ENCODE measurements at places on chromosomes 11 and 22. TPM values are rescaled to one million over a fixed set of nuclear protein-coding genes. Genes with fewer than 3 reads are reported as not detected.

- DNase-seq = no peak
Observed at GRCh38 chr11:37108436-37109285, 510.6 kb upstream of the RAG2 start.

DNA sequence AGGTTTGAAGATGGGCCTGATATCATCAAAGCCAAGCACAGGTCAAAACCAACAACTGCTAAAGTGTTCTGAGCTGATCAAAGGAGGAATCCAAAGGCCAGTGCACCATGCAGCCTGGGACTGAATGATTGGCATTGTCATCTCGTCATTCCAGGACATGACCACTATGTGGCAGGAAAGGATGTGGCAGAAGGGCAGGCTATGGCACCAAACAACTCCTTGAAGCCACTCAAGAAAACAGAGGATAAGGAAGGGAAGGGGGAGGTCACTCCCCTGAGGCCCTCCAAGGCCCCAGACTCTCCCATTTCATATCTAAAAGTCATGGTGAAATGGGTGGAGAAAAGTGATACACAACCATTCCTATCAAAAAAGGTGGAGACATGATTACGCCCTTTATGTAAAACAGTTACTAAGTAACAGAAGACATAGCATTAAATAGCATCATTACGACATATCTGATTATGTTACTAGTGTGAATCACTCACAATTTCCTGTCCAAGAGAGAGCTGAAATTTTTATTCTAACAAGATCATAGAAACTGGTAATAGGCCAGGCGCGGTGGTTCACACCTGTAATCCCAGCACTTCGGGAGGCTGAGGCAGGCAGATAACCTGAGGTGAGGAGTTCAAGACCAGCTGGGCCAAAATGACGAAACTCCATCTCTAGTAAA, 49.3 kb downstream of the AHNAK start:
- peak; percentile 77 for DNase-seq

DNA sequence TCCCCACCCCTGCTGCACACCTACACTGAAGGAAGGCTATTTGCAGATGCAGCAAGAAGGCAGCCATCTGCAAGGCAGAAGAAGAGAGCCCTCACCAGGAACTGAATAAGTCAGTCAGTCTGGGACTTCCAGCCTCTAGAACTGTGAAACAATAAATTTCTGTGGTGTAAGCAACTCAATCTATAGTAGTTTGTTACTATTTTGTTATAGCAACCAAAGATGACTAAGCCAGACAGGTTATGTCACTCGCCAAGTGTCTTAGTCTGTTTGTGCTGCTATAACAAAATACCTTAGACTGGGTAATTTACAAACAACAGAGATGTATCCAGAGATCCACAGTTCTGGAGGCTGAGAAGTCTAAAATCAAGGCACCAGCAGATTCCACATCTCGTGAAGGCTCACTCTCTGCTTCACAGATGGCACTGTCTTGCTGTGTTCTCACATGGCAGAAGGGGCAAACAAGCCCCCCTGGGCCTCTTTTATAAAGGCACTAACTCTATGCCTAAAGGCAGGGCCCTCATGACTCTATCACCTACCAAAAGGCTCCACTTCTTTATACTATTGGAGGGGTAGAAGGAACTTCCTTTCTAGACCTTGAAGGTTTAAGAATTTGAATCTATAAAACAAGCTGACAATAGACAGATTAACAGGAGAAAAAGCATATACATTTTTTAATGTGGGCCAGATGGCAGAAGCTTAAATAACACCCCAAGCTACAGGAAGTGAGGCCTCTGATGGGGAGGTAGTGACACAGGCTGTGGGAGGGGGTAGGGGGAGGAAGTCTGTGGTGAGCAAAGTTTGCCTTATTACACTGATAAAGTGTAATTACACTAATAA, 12.3 kb downstream of the APOL6 start:
- DNase-seq = no peak

DNA sequence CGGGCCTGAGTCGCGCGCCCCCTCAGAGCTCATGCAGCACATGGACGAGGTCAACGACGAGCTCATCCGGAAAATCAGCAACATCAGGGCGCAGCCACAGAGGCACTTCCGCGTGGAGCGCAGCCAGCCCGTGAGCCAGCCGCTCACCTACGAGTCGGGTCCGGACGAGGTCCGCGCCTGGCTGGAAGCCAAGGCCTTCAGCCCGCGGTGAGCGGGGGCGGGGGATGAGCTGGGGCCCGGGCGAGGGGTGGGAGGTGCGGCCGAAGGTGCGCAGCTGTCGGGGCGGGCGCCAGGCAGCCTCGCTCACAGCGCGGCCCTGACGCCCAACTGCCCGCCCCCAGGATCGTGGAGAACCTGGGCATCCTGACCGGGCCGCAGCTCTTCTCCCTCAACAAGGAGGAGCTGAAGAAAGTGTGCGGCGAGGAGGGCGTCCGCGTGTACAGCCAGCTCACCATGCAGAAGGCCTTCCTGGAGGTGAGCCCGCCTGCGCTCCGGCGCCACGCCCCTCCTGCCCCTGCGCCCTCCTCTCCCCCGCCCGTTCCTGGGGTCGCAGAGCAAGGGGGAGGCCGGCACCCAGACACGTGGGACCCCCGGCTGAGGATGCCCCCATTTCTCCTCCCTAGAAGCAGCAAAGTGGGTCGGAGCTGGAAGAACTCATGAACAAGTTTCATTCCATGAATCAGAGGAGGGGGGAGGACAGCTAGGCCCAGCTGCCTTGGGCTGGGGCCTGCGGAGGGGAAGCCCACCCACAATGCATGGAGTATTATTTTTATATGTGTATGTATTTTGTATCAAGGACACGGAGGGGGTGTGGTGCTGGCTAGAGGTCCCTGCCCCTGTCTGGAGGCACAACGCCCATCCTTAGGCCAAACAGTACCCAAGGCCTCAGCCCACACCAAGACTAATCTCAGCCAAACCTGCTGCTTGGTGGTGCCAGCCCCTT, 20.5 kb downstream of the EPS8L2 start:
- no peak for DNase-seq

GRCh38 chr11:13525257-13525656, 29.5 kb upstream of the PTH start:
- DNase-seq = no peak

- no peak for DNase-seq
Observed at GRCh38 chr11:117986981-117987574, 884 bp downstream of the IL10RA start.

GRCh38 chr11:59172345-59173079, 580 bp downstream of the DTX4 start:
- DNase-seq = no peak

DNA sequence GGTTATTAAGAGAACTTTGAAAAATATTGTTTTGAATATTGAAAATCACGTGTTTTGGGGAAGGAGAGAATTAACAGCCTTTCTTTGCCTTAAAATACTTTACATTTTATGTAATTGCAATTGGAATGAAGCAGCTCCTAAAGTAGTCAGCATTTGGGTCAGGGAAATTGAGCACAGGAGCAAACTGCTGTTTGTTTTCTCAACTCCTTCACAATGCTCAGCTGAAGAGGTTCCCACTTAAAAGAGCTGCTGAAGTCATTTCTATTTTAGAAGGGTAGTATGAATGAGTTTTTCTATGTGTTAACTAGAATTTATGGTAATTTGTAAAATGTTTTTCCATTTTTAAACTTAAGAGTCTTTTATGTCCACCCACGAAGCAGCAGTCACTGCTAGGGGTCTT, 8.1 kb upstream of the UCP2 start:
- DNase-seq = no peak

Gene GRM5
- total RNA-seq = 0.03 TPM

GRCh38 chr22:43446037-43446803, 34.4 kb downstream of the MPPED1 start:
- DNase-seq = peak; percentile 17

DNA sequence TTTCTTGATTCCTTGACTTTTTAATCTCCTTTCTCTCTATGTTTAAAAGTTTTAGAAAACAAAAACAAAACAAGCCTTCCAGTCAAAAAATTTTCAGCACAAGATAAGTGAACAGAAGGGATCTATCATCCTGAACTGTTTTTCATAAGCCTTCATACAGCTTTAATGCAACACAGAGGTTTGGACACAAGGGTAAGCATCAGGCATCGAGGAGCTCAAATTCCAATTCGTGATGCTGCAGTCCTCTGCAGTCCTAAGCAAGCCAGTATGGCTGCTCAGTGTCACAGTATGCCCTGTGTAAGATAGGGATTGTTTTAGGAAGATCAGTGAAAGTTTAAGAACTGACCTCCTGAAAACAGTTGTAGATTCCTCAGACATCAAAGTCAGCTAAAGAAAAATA, 740.9 kb downstream of the NTM start:
- DNase-seq = no peak

DNA sequence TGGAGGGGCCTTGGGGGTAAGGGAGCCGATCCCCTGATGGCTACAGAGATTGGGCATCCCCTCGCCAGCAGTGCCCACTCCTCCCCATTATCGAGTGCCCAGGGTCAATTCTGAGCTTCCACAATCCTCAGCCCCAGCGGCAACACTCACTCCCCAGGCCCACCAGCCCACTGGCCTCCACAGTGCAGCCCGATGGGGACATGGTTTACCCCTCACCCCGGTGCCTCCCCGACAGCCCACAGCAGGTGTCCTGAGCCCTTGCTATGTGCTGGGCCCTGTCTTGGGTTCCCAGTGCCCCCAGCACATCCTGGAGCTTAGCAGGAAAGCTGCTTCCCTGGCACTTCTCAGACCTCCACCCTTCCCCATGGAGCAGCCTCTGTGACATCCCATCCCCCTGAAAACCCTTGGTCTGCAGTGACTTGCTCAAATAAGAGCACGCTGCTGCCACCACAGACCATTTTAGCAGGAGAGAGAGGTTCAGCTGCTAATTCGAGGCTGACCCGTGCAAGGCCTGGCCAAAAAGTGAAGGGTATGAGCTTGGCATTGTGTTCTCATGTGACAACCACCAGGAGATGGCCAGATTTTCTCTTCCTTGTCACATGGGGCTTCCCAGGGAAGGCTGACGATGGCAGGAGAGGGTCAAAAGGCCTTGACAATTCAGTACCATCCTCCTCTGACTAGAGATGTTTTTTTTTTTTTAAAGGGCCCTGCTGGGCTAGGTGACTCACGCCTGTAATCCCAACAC, 23.6 kb downstream of the KCNJ4 start:
- DNase-seq = no peak
